Kidney capillary endothelial cell (primary cell): ENCODE measurements at places on chromosomes 11 and 22.
A peak's percentile ranks its signal among the peaks of the same experiment; 100 is the strongest.

DNA sequence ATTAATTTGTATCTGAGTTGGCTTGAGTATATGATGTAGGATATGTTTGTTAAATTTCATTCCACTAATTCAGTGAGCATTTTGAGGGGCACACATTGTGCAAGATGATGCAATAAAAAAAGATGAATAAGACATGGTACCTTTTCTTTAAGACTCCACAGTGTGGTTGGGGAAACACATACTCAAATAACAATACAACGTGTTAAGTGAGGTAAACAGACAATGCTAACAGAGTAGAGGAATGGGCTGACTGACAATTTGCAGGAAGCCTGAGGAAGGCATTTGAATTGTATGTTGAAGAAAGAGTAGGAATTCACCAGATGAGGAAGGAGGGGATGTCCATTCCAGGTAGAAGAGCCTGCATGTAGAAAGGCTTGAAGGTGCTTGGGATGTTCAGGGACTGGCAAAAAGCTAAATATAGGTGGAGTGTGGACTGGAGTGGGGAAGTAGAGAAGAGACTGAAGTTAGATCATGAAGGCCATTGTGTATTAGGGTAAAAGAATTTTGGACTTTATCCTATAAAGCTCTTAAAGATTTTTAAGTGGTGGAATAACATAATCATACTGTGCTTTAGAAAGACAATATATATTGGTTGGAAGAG is 6.8 kb downstream of the RNF169 start:
- DNase-seq, result peak; percentile 38

- no peak for DNase-seq
These were observed 27.6 kb downstream of the POU2AF1 start for GRCh38 chr11:111351374-111352055.

GRCh38 chr22:50733521-50734342 is 4.3 kb upstream of the ACR start:
- DNase-seq, result no peak

- DNase-seq, result no peak
These were observed 2.2 kb downstream of the ME3 start for GRCh38 chr11:86670181-86670580.

DNA sequence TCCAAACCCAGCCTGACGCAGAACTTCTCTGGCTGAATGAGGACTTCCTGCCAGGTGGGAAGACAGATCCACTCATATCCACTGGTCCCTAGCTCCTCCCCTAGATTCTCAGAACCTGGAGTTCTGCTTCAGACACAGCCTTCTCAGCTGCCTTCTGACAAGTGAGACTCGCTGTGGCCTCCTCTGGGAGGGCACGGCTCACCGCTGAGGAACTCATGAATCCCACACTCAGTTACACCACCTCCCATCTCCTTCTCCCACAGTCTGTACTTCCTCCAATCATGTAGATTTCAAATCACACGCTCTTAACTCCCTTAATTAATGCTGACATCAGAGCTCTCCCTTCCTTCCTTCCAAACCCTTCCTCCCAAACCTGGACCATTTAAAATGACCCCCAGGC is 86.4 kb upstream of the TMEM45B start:
- no peak for DNase-seq

DNA sequence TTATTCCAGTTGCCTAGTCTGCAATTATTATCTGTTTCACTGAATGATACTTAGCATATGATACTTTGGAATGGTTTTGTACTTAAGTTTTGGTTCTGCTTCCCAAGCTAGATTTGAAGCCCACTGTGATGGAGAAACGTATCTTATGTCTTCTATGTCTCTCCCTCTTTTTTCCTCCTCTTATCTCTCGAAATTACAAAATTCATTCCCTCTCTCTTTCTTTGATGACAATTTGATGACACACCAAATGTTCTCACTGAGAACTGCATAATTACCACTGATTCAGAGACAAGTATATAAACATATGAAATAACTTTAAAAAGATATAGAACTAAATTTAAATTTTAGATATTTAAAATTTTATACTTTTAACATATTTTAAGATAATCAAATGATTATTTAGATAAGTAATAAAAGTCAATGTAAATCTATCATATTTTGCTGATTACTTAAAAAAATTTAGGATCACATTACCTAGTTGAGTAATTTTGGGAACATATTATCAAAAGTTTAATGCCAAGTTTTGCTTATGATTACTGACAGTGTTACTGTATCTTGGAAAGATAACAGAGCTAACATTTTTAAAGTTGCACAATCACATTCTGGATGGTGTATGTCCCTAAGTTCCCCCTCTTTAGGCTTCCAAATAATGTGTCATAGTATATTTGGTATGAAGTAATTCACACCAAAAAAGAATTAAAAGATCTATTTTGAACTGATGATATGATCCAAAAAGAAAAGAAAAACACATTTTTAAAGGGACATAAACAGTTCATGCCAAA is 255.3 kb downstream of the SBF2 start:
- no peak for DNase-seq
